H7 (cell line): ENCODE measurements at places on chromosomes 7 and 10. TPM values are rescaled to one million over a fixed set of nuclear protein-coding genes. Genes with fewer than 3 reads are reported as not detected.

GRCh38 chr10:31383810-31384588 is 65.0 kb downstream of the ZEB1 start:
- no peak for DNase-seq

- no peak for DNase-seq
Observed at GRCh38 chr10:102452672-102453340, 1.5 kb upstream of the C10orf95 start.

DNA sequence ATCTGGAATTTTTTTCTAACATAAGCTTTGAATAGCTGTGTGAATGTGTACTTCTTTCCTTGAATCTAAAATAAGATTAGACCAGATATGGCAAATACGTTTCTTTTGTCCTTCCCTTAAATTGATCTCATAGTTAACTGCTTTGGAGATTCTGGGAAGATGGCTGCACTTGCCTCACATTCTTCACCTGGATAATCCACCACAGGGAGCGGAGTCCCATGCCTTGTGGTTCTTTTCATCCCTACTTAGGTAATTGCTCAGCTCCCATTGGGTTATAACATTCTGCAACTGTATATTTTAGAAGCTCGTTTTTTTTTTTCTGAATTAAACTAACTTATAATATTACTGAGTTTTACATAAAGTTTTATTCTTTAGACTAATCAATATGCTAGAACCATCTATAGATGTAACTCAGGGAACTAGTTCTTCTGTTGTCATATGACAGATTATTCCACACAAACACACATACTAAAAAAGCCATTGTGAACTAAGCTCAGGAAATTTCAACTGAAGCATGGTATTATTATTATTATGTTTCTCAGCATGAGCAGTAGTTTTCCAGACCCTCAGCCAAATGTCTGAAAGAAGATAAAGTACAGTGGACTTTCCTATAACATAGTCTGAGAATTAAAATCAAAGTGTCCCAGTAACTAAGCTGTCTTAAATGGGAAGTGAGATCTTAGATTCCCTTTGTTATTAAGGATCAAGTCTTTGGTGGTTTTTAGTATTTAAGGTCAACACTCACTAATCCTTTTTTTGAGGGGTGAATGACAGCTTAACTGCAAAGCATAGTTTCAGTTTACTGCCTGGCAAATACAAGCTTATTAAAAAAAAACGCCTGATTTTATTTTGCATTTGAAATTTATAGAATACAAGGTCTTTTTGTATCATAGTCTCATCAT is 182.3 kb downstream of the PPP1R9A start:
- DNase-seq: no peak

DNA sequence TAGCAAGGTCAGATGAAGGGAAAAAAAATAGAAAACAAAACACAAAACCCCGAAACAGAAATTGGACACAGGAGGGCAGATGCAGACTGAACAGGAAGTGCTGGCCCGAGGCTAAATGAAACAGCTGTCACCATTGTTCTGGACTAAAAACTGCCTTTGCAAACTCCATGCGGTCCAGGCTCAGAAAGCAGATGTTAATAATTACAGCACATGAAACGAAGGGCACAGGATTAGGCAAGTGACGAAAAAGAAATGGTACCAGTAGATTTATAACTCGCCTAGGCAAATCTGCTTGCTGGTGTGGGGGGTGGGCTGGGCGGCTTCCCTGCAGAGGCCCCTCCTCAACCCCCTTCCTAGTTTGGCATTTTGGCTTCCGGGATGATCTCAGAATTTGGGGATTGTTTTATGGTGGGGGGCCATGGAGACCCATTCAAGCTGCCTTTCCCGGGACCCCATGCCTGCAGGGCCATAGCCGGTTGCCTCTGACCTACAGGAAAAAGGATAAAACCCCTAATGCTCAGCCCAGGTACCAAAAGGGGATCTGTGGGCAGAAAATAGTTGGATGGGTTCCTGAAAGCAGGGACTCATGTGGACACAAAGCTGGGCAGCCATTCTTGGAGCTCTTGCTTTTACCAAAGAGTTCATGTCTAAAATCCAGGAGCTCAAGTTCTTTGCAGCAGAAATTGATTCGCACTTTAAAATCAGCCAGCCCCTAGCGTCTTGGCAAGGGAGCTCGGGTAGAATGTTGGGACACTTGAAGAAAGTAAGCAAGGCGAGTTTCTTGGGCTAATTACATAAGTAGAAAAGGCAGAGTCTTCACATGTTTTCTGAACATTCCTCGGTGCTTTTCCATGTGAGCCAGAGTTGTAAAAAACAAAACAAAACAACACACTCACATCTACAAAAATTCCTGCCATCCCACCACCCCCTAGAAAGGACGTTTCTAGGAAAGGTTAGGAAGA is 39.0 kb upstream of the EMX2 start:
- DNase-seq: no peak

- no peak for DNase-seq
Observed at GRCh38 chr10:59873896-59874295, 32.5 kb downstream of the CCDC6 start.

DNA sequence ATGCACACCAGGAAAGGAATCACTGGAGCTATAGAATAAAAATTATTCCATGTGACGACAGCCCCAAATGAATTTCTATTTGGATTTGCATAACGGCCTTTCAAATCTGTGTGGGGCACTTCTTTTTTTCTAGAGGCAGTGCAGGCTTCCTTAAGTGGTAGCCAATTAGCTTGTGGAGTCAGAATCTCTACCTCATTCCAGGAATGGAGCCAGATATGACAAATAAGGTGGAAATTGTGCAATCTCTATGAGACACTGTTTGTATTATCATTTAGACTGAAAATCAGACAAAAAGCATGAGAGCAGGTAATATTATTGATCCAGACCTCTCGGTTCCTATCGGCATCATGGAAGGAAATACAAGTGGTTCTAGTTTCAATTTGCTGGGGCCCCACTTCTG is 78.7 kb downstream of the BEND7 start:
- no peak for DNase-seq

GRCh38 chr7:31860925-31861324 is 173.9 kb downstream of the PPP1R17 start:
- no peak for DNase-seq

GRCh38 chr10:47362199-47362598 is 14.0 kb downstream of the RBP3 start:
- DNase-seq: no peak

DNA sequence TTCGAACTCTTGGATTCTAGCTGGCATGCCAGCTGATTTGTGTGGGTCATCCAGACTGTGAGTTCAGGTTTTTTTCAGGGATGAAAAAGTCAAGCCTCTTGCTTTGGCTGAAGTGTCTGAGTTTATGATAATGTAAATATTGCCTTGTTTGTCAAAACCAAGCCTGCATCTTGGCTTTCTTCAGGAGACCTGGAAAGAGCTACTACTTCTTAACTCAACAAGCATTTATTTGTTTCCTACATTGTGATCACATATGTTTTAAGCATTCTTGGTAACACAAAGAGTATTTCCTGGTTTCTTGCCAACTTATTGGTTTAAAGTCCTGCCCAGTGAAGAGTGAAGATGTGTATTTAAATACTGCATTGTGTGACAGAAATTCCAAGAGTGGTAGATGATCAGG is 407.1 kb downstream of the LRMDA start:
- DNase-seq: no peak

GRCh38 chr10:44756216-44756615 is 154.9 kb upstream of the TMEM72 start:
- DNase-seq: no peak

DNA sequence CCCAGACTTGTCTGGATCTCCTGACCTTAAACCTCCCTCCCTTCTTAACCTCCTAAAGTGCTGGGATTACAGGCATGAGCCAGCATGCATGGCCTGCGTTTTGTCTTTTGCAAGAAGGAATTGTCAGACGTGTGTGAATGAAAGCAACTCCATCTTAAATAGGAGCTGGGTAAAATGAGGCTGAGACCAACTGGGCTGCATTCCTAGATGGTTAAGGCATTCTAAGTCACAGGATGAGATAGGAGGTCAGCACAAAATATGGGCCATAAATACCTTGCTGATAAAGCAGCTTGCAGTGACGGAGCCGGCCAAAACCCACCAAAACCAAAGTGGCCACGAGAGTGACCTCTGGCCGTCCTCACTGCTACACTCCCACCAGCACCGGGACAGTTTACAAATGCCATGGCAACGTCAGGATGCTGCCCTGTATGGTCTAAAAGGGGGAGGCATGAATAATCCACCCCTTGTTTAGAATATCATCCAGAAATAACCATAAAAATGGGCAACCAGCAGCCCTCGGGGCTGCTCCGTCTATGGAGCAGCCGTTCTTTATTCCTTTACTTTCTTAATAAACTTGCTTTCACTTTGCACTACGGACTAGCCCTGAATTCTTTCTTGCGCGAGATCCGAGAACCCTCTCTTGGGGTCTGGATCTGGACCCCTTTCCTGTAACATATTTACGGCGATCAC is 41.2 kb upstream of the SDK1 start:
- no peak for DNase-seq

DNA sequence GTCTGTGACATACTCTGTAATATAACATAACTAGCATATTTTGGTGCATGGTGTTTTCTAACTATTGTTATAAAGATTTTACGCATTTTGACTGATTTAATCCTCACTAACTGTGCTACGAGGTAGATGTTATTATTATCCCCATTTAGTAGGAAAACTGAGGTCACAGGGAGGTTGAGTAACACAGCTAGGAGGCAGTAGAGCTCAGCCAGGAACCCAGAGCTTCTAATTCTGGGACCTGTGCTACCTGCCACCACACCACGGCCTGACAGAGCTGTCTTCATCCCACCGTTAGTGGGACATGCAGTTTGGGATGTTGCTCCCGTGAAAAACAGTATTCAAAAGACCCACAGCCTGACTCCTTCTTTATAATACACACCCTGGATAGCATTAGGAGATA is 962.5 kb downstream of the CNTNAP2 start:
- no peak for DNase-seq

DNA sequence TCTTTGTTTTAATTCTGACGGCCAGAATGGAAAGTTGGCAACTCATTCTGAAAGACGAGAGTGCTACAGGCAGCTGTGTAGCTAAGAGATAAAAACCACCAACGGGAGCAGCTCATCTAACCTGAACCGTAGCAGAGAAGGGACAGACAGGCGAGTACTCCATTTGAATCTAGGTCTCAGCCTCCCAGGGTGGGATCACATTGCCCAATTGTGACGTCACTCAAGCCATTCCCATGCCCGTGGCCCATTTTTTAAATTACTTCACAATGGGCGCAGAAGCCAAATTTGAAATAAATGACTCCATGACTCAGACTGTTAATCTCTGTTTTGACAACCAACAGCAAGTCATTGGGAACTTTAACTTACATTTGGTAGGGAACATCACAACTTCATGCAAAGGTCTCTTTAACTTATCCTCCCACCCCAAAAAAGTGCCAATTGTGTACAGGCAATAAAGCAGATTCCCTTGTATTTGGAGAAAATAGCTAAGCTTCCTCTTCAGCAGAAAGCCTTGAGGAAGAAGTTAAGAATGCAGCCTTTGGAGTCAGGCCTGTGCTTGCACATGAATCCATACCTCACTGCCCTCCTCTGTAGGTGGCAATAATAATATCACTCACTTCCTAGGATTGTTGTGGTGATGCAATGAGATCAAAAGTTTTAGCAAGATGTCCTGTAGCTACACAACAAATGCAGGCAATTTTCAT is 93.2 kb upstream of the KIF5B start:
- peak; percentile 28 for DNase-seq

The ITPRID1 gene
- total RNA-seq: 0.18 and 0.24 TPM in 2 replicates

The TRIM8 gene
- 43.5 and 46.4 TPM in 2 replicates for total RNA-seq

The FAM25A gene
- total RNA-seq: not detected in 2 replicates

The ZYX gene
- total RNA-seq: 84.6 and 97.1 TPM in 2 replicates
